Activated CD4-positive, alpha-beta T cell treated with anti-CD3 and anti-CD28 coated beads, Interleukin-10, Interleukin-2, amounts not matched to agents 100 ng/mL and 50 ng/mL, durations not matched to agents 16 hours and 8 hours (primary cell): ENCODE measurements at places on chromosomes 11 and 22.
A peak's percentile ranks its signal among the peaks of the same experiment; 100 is the strongest.

GRCh38 chr11:60766547-60766946 lies 9.9 kb downstream of the MS4A15 start:
- no peak for DNase-seq

DNA sequence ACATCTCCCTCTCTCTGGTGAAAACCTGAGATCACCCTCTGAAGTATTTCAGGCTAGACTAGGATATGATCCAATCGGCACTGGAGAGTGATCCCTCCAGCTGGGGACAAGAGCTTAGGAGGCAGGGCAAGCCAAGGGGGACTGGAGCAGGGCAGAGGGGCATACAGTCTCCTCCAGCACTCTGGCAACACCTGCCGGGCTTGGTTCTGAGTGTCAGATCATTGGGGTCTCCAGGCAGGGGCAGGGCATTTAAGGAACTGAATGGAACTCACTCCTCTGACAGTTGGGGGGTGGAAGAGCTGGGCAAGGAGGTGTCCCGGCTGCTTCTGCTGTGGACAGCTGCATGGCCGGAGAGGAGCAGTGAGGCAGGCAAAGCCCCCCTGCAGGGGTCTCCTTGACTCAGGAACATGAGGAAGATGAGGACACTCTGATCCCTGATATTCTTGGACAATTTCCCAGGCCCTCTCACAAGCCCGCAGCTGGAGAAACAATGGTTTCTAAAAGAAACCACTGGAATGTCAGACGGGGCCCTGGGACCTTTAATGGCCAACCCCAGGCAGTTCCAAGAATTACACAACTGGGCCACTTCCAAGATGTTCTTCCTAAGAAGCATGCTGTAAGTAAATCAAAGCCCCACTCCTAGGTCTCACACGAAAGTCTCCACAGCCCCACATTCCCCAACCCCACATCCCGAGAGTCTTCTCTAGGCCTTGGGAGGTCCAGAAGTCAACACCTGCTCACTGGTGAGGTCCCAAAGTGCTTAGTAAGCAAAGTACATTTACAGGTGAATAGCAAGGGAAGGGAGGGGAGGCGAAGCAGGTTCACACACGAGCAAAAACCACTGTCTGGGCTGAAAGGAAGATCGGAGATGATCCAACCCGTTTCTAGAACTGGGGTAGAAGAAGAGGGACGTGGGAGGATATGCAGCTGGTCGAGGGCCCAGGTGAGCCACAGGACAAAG lies 1.2 kb upstream of the CCDC86 start:
- DNase-seq, result no peak

DNA sequence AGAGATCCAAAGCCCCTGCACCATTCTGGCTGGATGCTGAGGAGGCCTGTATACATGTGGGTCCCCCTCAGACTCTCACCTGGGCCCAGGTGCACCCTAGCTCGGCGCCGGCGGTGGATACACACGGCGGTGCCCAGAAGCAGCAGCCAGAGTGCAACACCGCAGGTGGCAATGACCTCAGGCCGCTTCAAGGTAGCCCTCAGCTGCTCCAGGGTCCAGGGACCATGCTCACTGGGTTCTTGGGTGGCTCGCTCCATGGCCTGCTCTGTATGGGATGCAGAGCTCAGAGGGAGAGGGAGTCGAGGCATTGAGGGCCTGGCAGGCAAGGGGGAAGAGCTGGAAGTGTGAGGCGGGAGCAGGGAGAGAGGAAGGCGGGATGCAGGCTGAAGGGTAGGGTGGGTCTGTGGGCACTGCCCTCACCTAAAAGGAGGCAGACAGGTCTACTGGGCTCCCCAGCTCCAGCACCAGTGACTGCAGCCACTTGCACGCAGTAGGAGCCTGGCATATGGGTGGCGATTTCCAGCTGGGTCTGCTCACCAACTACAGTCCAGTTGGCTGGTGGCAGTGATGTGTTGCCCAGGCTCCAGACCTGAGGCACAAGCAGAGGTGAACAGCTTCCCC lies 3.8 kb downstream of the ROBO4 start:
- no peak for DNase-seq

DNA sequence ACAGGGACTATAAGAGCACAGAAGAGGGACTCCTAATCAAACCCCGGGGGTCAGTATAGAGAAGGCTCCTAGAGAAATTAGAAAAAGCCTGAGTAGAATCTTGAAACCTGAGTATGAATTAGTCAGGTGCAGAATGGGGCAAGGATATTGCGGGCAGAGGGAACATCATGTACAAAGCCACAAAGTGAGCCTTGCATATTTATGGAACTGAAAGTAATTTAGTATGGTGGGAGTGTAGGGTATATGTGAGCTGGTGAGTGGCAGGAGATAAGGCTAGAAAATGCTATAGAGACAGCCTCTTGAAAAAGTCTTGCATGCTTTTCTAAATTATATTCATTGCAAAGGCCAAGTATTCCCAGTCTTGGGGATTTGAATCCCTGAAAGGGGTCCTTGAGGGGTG lies 93.7 kb downstream of the STIM1 start:
- peak; percentile 60 for DNase-seq

DNA sequence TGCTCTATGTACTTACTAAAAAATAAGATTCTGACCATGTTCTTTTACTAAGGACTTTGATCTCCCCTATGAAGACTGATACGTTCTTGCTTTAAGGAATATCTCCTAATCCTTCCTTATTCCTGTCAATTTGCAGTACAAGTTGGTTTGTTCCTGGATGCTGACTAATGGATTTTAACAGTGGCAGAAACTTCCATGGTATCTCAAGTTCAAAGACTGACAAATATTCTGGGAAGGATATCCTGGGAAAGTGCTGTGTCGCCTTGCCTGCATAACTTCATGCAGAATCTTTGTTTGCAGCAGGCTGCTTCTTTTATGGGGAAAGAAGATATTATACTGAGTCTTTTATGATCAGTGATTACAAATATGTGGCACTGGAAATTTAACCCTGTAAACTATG lies 8.4 kb upstream of the OR52J3 start:
- DNase-seq, result no peak

DNA sequence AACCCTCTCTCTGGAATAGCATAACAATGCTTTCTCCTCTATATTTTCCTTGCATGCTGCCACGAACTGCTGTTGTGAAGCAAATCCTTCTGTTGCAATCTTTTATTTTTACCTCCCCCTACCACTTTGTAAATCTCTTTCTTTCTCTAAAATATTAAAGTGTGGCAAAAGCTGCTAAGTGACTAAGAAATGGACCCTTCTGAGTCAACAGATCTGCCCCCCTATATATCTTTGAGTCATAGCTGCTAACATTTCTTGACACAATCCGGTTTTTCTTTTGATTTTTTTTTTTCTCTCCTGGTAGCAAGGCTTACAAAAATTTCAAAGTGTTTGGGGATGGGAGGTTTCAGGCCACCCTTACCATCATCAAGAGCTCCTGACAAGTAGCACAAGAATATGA lies 39.0 kb upstream of the KIRREL3 start:
- no peak for DNase-seq

- DNase-seq, result no peak
Observed at GRCh38 chr11:68810164-68810563, 31.6 kb downstream of the CPT1A start.

DNA sequence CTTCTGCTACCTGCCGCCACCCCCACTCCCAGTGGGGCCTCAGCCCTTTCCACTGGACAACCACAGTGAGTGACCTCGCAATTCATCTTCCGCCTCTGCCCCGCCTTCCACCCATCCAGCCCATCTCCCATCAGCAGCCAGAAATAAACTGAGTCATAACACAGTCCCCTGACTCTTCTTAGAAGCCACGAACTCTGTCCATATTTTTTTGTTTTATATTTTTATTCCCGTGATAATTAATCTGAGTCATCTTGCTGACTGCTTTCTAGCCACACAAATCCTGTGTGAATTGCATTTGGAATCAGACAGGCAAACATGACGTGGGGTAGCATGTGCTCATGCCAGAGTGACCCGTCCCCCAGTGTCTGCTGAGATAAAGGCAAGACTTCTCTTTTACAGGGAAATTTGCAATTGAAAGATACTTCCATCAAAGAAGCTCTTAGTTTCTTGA lies 7.0 kb downstream of the FADD start:
- DNase-seq, result no peak

DNA sequence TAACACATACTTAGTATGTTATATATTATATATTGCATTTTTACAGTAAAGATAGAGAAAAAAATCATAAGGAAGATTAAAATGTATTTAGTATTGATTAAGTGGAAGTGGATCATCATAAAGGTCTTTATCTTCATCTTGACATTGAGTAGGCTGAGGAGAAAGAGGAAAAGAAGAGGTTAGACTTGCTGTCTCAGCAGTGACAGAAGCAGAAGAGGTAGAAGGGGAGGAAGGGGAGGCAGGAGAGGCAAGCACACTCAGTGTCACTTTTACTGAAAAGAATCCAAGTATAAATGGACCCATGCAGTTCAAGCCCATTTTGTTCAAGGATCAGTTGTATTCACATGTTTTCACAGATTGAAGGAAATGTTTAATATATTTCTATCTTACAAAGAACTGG lies 69.7 kb downstream of the GAB2 start:
- no peak for DNase-seq

DNA sequence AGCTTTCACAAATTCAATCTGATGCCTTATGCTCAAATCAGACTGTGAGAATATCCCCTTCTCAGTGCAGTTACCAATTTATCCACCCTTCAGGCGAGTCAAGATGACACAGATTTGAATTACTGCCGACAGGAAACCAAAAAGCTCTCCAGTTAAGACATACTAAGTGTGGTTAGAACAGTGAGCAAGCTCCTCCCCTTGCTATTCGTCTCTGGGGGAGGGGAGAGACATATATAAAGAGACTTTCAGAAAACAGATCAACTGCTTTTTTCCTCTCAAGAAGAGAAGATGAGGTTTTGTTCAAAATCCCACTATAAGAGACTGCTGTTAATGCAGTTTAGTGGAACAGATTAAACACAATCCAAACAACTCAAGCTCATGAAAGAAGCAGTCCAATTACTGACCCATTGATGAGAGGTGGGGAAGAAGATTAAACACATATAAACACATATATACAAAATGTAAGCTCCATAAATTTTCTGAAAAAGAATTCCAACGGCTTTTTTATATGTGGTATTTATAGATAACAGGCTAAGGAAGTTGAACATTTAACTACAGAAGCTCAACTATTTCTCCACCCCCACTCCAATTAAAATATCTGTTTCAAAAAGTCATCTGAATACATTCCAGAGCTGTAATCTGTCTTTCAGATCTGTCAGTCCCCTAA lies 102.7 kb downstream of the MRTFA start:
- DNase-seq, result peak; percentile 92

- DNase-seq, result no peak
Observed at GRCh38 chr11:128860571-128861361, 6.3 kb downstream of the KCNJ1 start.

GRCh38 chr11:15565880-15566279 lies 451.2 kb downstream of the INSC start:
- no peak for DNase-seq

- no peak for DNase-seq
Observed at GRCh38 chr11:67022961-67023956, at the start of gene SYT12. Gene SYT12 (plus strand): TSS chr11:67023134. CDS start chr11:67030145, 7,011 bp downstream.

GRCh38 chr11:68550485-68550817 lies 89.9 kb downstream of the PPP6R3 start:
- DNase-seq, result peak; percentile 41

GRCh38 chr11:77377734-77378133 lies 76.2 kb upstream of the GDPD4 start:
- no peak for DNase-seq

GRCh38 chr11:126035718-126036117 lies 26.9 kb downstream of the CDON start:
- no peak for DNase-seq

GRCh38 chr22:35598396-35598710 lies 18.8 kb downstream of the MB start:
- no peak for DNase-seq

DNA sequence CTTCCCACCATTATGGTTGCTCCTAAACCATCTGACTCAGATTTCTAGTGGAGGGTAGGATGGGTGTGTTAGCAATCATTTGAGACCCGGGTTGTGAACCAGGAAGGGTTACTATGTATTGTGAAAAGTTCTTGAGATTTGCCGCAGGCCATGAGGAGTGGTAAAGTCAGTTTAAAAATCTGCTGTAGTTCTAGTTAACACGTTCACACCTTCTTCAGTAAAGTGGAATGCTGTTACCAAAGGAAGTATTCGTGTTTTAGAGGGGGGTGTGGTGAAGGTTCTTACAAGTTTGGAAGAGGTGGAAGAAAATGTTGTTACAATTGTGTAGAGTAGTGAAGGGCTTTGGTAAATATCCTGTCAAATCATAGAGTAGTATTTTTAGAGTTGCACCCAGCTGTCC lies 2.6 kb downstream of the MTMR3 start:
- no peak for DNase-seq

DNA sequence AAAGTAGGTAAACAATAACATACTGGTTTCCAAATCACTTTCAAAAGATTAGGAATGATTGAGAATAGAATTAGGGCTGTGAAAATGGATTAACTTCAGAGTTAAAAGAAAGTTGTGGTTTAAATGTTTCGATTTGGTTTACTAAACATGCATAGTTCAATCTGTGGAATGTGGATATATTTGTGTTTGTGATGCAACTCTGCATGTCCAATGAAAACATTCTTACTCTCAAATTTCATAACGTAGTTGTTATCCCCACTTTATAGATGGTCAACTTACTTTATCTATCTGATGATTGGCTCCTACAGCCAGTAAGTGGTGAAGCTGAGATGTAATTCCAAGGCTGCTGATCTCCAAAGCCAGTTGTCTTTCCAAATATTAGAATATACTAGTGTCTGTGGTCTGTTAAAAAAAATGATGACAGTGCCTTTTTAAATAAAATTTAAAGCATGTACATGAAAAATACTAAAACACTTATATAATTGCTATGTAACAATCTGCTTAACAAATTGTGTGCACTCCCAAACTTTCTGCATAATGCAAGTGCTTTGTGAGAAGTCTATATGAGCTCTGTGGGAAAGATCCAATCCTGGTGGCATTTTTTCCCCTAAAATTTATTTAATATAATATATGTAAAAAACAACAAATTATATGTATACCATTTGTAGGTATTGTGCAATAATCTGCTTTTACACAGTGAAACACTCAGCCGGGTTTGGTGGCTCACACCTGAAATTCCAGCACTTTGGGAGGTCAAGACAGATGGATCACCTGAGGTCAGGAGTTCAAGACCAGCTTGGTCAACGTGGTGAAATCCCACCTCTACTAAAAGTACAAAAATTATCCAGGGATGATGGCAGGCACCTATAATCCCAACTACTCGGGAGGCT lies 9.7 kb upstream of the SIK3 start:
- no peak for DNase-seq

GRCh38 chr22:32222991-32223390 lies 18.1 kb upstream of the RFPL2 start:
- no peak for DNase-seq

DNA sequence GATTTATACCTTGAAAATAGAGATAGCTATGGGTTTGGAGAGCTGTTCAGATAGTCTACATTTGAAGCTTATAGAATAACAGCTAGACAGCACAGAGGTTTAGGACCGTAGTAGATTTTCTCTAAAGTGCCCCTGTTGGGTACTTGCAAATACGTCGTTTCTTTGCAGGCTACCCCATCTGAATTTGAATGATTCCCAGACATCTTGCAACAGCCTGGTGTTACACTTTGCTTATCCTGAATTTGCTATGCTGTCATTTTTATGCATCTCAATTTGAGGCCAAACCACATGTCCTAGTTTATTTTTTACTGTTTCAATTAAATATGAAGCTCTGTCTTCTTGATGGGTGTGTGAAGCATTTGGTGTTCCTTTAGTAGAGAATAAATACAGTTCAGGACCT lies 142.1 kb downstream of the WNT11 start:
- DNase-seq, result no peak

GRCh38 chr22:20552443-20553401 lies 45.3 kb downstream of the MED15 start:
- DNase-seq, result no peak
